Esophagus squamous epithelium (tissue), 5 donors: ENCODE measurements at places on chromosomes 1 and 21.

- no peak for DNase-seq
Measured at GRCh38 chr1:3247521-3248121, 178.6 kb downstream of the PRDM16 start.

- DNase-seq = no peak
Measured at GRCh38 chr1:30609336-30609998, 113.9 kb downstream of the MATN1 start.

- DNase-seq = no peak
Measured at GRCh38 chr1:52899445-52899894, 22.1 kb downstream of the ECHDC2 start.

DNA sequence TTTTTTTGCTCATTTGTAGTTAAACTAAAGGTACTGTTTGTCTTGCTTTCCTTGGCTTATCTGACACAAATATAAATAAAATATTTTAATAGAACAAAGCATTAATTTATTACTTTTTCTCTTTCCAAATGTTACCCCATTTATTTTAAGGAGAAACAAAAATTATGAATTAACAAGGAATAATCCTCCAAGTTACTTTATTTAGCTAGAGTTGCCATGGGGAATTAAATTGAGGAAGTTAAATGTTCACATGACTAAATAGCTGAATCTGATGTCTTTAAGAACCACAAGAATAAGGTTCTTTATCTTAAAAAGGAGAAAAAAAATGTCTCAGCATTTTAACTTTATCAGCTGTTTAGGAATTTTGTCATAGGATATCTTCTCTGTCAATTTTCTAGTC, 12.3 kb downstream of the ATG4C start:
- no peak for DNase-seq

- no peak for DNase-seq
Measured at GRCh38 chr1:62810420-62811274, 26.7 kb downstream of the ATG4C start.

GRCh38 chr1:161989108-161989507, 34.6 kb downstream of the OLFML2B start:
- DNase-seq = no peak

DNA sequence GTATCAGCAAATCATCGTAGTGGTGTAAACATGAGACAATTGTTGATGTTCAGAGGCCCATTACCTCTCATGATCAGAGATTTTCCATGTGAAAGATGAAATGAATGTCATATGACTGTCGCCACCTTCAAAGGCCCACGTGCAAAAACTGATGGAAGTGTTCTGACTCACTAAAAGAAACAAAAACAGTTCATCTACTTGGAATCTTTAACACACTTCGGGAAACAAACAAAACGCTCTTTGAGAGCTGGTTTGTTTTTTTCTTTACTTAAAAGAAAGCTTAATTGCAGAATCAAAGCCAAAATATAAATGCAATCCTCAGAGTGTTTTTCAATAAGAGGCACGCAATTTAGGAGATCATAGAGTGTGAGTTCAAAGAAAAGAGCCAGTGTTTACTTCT, 100.8 kb downstream of the PLPPR4 start:
- DNase-seq = no peak

DNA sequence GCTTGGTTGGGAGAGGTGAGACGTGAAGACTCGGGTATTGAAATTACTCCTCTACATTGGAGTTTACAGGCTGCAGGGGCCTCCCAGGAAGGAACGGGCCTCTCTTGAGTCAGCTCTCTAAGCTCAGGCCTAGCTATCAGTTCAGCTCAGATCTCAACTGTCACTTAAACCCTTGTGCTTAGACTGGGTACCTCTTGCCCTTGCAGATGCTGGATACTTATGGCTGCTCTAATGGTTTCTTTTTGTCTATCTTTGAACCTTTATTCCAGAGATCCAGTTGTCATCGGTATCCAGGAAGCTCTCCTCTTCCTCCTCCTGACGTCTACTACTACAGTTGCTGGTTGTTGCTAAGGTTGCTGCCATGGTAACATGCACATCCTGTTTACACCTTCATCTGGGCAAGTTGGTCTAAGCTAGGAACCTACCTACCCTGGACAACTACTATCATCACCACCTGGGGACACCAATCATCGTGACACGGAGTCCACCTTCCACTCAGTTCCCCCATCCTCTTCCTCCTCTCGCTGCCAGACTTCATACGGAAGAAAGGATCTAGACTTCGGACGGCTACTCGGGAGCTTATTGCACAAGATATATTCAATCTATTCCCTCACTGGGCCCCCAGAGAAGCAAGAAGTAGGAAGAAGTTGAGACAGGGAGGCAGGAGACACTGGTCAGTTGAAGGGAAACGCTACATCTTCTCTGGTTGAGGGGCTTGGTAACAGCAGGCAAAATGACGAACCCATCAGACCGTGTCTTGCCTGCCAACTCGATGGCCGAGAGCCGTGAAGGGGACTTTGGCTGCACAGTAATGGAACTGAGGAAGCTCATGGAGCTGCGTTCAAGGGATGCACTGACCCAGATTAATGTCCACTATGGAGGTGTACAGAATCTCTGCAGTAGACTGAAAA, 56.1 kb downstream of the ATP2B4 start:
- no peak for DNase-seq

DNA sequence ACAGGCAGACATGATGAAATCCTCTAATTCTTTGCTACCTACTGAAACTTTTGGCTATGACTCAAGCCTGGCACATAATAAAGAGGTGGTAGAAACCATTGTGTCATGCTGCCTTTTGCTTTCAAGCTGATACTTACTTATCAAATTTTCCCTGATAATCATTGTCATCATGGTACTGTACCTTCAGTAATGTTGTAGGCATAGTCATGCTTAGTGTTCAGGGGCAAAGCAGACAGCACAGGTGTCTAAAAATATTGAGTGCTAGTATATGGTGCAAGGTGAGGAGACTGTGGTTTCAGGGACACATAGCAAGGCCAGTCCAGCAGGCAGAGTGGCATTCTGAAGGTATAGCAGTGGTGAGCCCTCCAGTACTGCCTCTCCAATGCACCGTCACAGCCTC, 226.9 kb upstream of the DEPDC1 start:
- DNase-seq = no peak

DNA sequence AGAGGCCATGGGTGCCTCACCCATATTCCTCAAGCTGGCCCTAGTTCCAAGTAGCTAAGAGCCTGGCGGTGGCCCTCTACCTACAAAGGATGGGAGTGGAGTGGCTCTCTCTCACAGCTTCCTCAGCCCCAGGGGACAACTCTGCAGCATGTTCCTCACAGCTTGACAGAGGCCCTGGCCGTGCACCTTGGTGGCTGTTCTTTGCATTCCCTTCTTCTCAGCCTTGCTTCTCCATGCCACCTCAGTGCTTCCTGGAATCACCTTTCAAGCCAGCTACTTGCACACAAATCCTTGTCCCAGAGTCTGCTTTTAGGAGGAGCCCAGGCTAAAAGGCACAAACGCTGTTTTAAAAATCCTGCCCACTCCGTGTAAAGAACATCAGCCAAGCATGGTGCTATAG, 69.0 kb upstream of the DIRAS3 start:
- DNase-seq = no peak

- DNase-seq = no peak
Measured at GRCh38 chr1:168281603-168282325, 1.1 kb downstream of the TBX19 start.

GRCh38 chr1:116721451-116722007, 32.7 kb upstream of the CD2 start:
- DNase-seq = no peak

DNA sequence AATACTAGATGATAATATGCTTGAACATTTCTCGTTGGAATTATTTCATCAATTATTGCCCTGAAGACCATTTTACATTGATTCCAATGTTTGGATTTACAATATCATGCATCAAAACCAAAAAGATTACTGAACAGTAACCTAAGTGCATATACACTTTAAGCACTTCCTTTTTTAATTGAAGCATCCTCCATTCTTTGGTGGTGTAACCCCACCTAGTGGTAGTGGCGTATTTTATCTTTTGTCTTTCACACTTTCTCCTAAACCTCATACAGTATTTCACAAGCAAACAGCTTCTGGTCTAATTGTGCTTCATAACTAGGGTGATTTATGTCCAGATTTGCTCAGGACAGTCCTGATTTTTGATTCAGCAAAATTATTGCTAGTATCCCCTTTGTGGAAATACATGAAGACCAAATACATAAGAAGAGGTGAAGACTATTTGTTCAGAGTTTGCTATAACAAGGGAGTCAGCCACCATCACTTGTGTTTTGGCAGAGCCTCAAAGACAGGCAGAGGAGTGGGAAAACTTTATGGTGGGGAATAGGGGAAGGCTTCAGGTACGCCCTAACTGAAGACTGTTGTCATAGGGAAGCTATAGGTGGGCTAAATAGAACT, 3.4 kb upstream of the NVL start:
- no peak for DNase-seq

DNA sequence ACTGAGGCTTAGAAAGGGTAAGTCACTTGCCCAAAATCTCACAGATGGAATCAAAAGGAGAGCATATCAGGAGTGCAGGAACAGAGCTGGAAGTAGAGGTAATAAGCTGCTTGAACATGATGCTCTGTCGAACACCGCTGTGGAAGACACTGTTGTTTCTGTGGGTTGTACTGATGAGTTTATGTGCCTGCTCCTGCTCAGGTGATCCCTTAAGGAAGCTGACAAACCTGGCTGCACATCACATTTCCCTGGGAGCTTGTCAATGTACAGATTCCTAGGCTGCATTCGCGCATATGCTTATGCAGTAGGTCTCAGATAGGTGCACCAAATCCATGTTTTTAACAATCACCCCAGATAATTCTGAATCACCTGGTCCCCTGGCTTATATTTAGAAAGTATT, 79.7 kb downstream of the ZNF326 start:
- DNase-seq = no peak

DNA sequence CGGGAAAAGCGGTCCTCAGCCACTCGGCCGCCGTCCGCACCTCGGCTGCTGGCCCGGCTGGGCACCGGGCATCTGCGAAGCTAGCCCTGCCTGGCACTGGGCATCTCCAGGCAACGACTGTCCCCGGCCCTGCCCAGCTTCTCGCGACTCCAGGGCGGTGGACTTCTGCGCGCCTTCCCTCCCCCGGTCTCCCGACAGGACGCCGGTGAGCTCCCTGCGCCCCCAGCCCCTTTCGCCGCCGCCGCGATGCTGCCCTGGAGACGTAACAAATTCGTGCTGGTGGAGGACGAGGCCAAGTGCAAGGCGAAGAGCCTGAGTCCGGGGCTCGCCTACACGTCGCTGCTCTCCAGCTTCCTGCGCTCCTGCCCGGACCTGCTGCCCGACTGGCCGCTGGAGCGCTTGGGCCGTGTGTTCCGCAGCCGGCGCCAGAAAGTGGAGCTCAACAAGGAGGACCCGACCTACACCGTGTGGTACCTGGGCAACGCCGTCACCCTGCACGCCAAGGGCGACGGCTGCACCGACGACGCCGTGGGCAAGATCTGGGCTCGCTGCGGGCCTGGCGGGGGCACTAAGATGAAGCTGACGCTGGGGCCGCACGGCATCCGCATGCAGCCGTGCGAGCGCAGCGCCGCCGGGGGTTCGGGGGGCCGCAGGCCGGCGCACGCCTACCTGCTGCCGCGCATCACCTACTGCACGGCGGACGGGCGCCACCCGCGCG, 514 bp downstream of the FAM43B start:
- DNase-seq = no peak

DNA sequence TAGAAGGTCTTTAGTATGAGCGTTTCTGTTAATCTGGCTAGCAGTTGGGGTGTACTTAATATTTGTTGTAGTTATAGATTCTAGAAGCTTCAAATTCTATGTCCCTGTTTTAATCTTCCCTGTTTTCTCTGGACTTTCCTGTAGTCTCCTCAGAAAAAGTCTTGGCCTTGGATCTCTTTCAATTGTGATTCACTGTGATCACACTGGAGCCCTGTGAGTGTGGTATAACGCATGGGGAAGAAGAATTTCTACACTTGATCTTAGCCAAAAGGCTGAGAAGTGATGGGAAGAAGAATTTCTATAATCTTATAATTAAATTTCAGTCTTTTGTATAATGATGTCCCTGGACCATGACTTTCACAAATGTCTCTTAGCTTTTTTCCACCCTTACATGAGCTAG, 36.7 kb upstream of the COP1 start:
- DNase-seq = no peak

- no peak for DNase-seq
Measured at GRCh38 chr1:236904892-236905741, 99.1 kb downstream of the MT1HL1 start.

DNA sequence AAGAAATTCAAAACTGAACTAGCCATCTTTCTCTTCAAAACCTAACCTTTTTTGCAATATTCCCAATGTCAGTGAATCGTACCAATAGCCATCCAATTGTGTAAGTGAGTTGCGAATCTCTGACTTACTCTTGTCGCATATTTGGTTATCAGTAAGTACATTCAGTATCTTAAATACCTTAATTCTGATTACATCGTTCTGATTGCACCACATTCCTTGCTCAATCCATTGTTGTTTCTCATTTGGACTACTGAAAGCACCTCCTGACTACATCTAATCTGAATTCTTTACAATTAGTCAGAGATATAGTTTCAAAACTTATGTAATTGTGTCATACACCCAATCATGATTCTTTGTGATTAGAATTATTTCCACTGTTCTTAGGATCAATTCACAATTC, 16.8 kb upstream of the BRINP3 start:
- DNase-seq = no peak

DNA sequence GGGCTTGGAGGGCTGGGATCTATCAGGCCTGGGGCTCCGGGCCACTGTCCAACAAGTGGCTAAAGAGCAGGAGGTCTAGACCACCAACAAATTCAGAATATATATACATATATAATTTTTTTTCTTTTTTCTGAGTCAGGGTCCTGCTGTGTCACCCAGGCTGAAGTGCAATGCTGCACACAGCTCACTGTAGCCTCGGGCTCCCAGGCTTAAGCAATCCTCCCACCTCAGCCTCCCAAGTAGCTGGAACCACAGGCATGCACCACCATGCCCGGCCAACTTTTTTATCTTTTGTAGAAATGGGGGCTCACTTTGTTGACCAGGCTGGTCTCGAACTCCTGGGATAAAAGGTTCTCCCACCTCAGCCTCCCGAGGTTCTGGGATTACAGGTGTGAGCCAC, 6.8 kb upstream of the LAPTM5 start:
- no peak for DNase-seq

- DNase-seq = no peak
Measured at GRCh38 chr21:43298546-43299440, 128.1 kb downstream of the SIK1 start.

DNA sequence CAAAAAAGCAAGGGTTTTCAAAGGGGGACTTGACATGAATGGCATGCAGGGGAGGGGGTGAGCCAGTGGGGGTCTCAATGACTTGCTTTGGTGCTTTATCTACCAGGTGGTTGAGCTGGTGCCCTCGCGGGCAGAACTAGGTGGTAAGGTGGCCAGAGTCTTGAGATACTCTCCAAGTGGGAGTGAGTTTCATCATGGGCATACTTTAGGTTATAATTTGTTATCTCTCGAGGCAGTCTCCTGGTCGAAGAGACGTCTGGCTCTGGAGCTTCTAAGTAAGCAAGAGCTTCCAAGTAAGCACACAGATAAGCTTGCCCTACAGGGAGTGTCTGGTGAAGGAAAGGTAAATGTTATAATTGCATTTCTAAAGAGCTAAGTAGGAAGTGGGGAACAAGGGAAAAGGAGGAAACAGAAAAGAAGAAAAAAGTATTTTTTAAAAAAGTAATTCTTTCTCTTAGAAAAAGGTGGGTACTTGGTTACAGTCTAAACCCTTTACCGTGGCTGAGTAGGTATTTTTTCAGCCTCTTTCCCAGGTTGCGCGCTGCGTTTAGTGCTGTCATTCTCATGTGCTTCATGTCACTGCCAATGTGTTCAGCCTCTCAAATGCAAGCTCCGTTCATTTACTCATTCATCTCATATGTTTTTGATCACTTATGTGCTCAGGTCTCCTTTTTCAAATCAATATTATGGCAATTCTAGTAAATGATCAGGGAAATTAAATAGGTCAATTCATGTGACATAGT, 31.6 kb upstream of the DNAJC6 start:
- no peak for DNase-seq
